Vagina (tissue), 2 donors: ENCODE measurements at places on chromosomes 12 and 14.

DNA sequence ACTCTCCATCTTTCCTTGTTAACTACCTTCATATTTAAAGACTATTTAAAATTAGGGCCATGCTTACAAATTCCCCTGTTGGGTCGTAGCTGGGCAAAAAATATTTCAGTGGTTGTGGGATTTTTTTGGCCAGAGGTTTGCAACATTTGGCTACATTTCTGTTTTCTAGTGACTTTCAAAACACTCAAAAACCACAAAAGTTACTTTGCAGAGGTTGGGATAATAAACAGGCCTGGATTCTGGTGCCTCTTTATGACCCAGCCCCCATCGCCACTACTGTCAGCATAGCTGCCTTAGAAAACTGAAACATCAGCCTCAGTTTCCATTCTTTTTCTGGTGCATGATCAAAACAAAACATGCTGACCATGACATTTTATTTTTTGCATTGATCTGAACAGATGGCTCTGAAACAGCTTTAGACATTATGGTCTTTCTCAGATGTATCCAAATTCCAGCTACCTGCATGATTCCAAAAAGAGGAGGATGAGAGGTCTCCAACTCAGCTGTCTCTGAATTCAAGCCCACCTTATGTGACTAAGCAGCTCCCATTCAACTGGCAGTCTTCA, 5.2 kb downstream of the DPF3 start:
- no peak for DNase-seq

GRCh38 chr12:12433203-12433731, 76.4 kb downstream of the BORCS5 start:
- no peak for DNase-seq

DNA sequence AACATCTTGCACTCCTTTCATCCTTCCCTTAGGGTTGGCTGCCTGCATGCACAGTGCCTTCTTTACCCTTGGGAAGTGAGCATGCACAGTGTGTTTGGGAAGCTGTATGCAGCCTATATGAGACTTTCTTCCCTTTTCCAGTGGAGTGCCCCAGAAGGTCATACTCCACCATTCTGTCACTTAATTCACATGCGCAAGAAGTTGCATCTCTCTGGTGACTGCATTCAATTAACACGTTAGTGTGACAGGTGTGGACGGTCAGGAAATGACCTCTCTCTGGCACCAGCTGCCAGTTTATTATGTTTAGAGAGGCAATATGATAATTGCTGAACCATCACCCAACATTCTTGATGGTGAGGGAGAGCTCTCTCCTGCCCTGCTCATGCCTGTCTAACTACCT, 770.0 kb downstream of the FLRT2 start:
- no peak for DNase-seq

- no peak for DNase-seq
Measured at GRCh38 chr14:53346988-53347387, 193.9 kb upstream of the DDHD1 start.

- no peak for DNase-seq
Measured at GRCh38 chr12:110249716-110250225, 31.3 kb upstream of the ATP2A2 start.

DNA sequence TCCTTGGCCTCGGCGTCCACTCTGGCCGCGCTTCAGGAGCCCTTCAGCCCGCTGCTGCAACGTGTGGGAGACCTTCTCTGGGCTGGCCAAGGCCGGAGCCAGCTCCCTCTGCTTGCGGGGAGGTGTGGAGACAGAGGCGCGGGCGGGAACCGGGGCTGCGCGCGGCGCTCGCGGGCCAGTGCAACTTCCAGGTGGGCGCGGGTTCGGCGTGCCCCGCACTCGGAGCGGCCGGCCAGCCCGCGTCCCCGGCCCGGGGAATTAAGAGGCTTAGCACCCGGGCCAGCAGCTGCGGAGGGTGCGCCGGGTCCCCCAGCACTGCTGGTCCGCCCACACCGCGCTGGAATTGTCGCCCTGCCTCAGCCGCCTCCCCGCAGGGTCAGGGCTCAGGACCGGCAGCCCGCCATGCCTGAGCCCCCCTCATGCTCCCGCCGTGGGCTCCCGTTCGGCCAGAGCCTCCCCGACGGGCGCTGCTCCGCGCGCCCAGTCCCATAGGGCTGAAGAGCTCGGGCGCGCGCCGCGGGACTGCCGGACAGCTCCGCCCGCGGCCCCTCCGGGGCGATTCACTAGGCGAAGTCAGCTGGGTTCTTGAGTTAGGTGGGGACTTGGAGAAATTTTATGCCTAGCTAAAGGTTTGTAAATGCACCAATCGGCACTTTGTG, 673.9 kb downstream of the SLC16A7 start:
- DNase-seq, result no peak

GRCh38 chr14:71472356-71473340, 459.6 kb upstream of the RGS6 start:
- no peak for DNase-seq

DNA sequence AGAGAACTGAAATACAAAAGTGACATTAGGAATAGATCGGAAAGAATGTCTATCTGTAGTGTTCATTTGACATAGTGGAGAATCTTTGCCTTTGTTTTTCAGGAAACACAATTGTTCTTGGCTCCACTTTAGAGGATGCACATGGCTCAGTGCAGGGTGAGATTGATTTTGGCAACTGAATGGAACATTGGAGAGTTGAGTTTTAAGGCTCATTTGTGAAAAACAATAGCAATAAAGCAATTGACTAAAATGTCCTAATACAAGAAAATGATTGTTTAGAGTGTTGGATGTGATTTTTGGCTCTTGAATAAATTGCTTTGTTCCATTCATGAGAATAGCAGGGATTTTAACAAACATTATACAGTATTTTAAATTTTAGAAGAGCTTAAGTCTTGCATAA, 116.4 kb downstream of the SLC38A1 start:
- DNase-seq, result no peak

GRCh38 chr12:95336387-95337067, 118.9 kb downstream of the VEZT start:
- no peak for DNase-seq

DNA sequence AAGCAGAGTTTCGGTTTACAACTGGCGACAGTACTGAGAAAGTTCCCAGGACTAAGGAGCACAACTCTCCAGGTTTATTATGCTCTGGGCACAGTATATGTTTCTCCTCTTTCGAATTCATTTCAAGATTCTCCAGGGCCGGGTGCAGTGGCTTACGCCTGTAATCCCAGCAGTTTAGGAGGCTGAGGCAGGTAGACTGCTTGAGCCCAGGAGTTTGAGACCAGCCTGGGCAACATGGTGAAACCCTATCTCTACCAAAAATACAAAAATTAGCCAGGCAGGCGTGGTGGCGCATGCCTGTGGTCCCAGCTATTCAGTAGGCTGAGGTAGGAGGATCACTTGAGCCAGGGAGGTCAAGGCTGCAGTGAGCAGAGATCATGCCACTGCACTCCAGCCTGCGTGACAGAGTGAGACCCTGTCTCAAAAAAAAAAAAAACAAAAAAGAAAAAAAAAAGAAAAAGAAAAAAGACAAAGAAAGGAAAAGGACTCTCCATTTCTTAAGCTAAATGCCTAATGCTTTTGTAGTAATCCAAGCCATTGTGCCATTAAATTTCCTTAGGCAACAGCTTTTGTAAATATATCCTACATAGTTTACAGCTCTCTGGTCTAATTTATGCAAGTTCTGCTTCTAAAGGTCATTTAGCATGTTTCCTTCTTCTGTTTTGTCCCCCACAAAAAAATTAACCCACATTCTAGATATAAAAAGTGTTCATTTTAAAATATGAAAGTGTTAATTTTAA, 34.8 kb downstream of the ATL1 start:
- no peak for DNase-seq
